Activated T-cell treated with anti-CD3 and anti-CD28 coated beads, Interleukin-2, amount 50 U/mL, for 48 hours (primary cell): ENCODE measurements at places on chromosomes 13 and 19.

DNA sequence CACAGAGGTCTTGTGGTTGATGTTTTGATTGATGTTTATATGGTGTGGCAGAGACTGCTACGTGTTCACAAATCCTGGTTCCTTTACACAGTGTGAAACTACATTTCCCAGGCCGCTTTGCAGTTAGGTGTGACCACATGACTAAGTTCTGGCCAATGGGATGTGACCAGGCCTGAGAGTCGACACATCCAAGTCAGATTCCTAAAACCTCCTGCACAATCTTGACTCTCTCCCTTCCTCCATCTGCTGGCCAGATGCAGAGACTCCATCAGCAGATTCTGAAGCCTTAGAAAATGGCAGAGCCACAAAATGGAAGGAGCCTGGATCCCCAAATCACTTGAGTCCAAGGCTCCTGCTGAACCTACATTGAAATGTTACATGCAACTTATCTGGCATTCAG is 12.6 kb downstream of the CD37 start:
- DNase-seq, result no peak

GRCh38 chr19:6423499-6424194 is 964 bp downstream of the KHSRP start:
- DNase-seq, result peak; percentile 65

DNA sequence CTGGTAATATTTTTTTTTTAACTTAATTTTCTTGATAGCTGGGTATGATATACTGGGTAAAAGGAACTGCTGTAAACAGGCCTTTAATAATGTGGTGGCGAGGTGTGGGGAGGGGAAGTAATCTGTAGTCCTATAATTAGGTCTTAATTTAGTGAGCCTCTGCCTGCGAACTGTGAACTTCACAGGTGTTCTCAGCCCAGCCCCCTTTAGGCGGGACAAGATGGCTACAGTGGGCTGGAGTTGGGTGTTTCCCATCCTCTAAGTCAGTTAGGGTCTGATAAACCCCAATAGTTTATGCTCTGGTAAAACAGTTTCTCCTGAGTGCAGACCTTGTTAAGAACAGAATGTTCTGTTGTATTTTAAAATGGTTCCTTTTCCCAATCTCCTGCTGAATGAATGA is 97.6 kb upstream of the SERP2 start:
- DNase-seq, result no peak

DNA sequence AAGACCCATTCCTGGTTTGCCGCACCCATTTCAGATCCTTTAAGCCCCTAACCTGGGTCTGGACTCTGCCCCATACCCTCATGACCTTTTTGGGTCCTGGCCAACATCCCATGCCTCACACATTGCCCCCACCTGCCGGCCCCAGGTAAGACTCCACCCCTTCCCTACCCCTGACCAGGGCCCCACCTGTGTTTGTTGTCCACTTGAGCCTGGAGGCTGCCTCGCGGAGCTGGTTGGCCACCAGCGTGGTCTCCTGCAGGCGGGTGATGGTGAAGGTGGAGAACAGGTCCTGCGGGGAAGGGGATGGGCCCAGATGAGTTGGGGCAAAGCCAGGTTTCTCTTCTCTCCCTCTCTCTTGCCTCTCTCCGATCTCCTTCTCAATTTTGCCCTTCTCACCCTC is 19.5 kb downstream of the MAN2B1 start:
- DNase-seq, result no peak

DNA sequence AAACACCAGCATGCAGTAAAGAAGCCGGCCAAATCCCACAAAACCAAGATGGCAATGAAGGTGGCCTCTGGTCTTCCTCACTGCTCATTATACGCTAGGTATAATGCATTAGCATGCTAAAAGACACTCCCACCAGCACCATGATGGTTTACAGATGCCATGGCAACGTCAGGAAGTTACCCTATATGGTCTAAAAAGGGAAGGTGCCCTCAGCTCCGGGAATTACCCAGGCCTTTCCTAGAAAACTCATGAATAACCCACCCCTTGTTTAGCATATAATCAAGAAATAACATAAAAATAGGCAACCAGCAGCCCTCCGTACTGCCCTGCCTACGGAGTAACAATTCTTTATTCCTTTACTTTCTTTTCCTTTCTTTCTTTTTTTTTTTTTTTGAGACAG is 21.1 kb upstream of the PLEKHF1 start:
- DNase-seq, result no peak

DNA sequence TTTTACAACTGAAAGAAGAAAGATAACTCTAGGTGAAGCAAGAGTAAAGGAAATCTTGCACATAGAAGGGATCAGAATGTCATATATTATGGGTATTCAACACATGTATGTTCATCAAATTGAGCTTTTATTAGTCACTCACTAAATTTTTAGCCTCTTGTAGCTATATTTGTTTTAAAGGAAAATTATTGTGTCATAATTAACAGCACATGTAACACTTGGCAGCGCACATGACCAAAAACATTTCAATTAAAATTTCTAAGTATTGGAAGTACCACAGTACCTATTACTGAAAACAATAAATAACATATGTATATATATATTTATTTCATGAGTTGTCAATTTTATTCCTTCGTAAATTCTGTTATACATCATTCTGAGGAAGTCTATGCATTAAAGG is 2800.4 kb downstream of the PCDH9 start:
- DNase-seq, result no peak

DNA sequence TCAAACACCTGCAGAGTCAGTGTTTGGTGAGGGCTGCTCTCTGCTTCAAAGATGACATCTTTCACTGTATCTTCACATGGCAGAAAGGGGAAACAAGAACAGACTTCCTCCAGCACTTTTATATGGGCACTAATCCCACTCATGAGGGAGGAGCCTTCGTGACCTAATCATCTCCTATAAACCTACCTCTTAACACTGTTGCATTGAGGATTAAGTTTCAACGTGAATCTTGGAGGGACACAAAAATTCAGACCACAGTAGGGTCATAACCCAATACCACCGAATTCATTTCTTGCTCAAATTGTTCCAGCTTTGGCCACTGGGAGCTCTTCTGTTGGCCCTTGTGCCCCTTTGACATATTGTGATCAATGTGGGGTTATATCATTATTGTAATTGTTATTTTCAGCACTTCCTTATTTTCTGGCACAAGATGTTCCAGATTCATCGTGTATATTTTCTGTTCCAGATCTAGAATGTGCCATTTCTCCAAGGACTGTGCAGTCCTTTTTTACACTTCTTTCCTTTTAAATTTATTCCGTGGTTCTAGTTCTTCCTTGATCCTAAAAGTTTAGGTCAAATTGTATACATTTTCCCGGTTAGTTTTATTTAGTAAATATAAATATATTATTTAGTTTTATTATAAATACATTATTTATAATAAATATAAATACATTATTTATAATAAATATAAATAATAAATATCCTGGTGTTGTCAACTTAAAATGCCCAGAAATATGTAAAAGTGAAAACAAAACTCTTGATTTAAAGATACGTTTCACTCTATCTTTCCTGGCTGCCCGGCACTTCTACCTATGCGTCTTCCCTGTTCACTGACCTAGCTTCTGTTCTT is 35.5 kb upstream of the IGFL4 start:
- DNase-seq, result no peak

DNA sequence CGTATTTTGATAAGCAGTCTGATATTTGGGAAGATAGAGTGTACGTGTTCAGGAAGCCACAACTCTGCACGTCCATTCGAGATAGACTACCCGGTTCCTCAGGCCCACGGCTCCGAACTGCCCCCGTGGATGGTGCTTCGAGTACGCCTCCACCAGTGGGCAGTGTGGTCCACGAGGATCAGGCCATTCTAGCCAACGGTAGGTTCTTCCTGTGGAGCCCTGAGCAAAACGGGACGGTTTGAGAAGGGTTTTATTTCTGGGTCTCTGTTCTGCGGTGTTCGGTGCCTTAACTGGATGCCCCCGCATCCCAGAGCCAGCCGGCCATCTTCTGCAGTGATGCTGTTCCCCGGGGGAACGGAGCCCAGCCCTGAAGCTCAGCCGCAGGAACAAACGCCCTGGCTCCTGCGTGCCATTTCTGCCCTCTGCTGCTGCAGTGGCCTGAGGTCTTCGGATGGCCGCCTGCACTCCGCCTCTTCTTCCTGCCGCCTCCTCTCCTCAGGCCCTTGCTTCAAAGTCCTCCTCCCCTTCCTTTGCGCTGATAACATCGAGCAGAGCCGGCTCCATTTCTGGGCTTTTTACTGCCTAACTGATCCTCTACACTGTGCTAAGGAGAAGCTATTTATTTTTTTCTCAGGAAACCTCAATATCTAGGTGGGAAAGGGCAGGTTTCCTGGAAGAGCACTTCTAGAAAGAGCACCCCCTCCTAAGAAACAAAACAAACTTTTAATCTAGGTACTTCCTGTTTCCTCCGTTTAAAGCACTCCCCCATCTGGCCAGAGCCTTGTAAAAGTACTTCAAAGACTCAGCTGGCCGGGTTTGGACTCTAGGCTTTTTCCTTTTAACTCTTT is 36.2 kb upstream of the SLC46A3 start:
- no peak for DNase-seq

- no peak for DNase-seq
Measured at GRCh38 chr19:16649734-16650133, 10.2 kb downstream of the SMIM7 start.

- peak; percentile 51 for DNase-seq
Measured at GRCh38 chr19:10228920-10229319, 2.2 kb downstream of the S1PR2 start.

DNA sequence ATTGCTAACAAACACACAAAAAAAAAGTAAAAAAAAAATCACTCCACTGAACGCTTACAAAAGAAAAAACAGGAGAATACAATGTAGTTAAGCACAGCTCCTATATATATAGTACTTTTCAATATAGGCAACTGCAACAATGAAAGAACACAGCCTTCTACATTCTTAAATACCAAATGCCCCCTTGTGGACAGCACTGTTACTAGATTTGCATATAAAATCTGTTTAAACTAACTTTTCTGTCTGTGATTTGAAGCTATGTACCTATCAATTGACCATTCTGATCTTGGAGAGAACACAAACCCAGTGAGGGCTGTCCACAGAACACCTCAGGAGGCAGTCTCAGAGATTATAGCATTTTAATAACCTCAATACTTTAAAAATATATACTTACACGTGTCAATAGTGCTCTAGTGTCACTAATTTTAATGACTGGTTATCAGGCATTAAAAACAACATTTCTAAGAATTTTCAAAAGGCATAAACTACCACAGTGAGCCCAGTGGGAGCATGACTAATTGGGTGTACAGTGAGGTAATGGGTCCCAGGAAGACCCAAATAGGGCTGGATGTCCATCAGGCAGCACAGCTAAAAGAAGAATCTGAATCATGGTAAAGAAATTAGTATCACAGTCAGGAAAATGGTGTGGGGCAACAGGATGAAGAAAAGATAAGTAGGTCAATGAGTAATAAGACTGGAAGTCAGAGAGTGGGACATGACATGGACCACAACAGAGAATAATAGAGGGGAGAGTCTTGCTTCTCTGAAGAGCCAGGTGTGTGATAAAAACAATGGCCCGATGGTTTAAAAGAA is 22.2 kb downstream of the CCDC169 start:
- DNase-seq, result no peak

DNA sequence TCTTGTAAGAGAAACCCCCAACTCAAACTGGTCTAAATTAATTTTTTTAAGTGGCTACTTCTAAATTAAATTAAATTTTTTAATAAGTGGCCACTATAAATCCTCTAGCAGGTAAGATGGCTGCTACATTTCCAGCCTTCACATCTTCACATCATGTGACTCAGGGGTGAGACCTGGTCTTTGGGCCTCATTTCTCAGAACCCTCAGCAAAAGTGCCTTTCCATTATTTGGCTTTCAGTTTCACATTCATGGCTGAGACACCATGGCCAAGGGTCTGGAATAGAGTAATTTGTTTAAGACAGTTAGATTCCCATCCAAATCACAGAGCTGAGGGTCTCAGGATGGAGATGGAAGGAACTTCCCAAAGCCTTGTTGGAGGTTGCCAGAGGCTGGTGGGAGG is 47.5 kb downstream of the DCT start:
- DNase-seq, result no peak

DNA sequence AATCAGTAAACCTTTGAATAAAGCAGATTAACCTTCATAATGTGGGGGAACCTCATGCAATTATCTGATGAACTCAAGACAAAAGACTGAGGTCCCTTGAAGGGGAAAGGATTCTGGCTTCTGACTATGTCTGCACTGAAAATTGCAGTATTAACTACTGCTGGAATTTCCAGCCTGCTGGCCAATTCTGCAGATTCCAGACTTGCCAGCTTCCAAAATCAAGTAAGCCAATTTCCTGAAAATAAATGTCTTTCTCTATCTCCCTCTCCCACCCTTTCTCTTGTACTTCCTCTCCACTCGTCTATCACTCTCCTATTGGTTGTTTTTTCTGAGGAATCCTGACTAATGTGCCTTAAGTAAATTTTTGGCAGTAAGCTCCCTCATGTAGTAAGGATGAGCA is 1479.9 kb upstream of the PRR20A start:
- no peak for DNase-seq

GRCh38 chr19:9958379-9958821 is 22.1 kb upstream of the OLFM2 start:
- no peak for DNase-seq

GRCh38 chr13:51639171-51639570 is 54.9 kb downstream of the WDFY2 start:
- no peak for DNase-seq

- peak; percentile 71 for DNase-seq
Measured at GRCh38 chr13:41457589-41458186, 338 bp downstream of the RGCC start.

- DNase-seq, result no peak
Measured at GRCh38 chr13:48194379-48194754, 38.6 kb upstream of the ITM2B start.

- no peak for DNase-seq
Measured at GRCh38 chr19:29965492-29965891, 23.5 kb downstream of the URI1 start.

GRCh38 chr19:13082192-13083007 is 20.3 kb downstream of the LYL1 start:
- DNase-seq, result no peak
